ENCODE measurements at places on chromosomes 11 and 22.

DNA sequence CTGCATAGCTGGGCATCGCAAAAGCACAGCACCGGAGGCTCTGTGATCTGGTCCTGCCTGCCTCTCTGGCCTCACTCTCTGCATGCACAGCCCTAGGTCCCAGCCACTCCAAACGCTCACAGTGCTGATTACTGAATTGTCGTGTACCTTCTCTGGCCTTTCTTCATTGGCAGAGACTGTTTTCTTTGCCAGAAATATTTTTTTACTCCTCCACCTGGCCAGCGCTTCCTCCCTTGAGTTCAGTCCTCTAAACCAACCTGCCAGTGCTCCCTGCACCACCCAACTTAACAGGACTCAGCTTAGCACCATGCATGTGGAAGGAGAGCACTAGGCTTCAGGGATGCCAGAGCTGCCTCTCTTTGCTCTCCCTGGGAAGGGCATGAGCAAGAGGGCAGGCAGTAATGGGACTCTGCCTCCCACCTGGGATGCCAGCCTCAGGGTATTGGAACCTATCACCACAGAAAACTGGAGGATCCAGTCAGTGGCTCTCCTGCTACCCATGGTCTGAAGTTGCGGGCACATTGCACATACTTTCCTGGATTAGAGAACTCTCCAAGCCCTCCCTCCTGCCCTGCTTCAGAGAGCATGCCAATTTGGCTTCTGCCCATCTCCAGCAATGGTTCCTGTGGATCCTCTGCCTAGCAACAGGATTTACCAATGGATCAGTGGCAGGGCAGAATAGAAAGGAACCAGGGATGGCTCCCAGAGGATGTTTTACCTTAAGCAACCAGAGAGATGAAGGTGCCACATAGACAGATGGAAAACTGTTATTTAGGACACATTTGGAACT, 37.0 kb upstream of the GNAZ start:
- no peak for DNase-seq

DNA sequence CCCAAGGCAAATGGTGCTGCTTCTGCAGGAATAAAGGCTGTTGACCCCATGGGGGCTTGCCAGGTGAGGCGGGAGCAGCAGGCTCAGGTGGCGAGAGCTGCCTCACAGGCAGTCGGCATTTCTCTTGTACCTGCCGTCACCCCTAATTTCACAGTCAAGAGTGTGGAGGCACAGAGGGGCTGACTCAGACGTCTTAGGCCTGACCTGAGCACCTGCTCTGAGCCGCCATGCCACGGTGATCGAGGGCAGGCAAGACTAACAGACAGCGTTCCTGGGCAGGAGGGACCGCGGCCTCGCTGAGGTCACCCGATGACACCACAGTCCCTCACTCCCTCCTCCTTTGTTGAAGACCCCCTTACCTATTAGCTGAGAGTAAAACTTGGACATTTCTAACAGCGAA, 5.2 kb downstream of the ALG12 start:
- no peak for DNase-seq

DNA sequence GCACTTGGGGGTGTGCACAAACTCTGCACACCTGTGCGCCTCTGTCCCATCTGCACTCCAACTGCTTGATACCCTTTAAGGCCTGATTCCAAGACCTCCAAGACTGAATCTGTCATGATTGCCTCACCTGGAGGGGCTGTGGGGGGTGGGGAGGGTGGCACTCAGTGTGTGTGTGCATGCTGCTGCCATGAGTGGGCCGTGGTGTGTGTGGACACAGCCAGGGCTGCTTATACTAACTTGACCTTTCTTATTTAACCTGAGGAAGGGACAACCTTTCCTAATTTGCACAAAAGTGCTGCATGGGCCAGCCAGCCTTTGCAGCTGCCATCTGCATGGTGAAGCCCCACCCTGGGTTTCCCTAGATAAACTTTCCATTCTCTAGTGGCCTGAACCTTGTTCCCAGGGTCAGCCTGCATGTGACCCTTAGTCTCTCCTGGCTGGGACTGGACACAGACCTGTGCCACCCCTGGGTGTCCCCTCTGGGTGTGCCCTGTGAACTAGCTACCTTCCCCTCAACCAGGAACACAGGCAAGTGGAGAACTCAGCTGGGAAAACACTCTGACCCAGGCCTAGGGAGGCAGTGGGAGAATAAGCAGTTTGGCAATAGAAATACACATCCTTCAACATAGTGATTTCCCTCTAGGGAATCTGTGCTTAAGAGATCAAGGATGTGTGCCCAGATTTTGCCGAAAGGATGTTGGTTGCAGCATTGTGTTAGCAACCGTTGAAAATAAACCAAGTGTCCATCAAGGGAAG, 45.4 kb upstream of the DKK3 start:
- no peak for DNase-seq

GRCh38 chr11:123195188-123196059, at the start of gene CLMP:
Gene CLMP (minus strand): TSS chr11:123195248. CDS start chr11:123194940, 308 bp downstream.
- no peak for DNase-seq

DNA sequence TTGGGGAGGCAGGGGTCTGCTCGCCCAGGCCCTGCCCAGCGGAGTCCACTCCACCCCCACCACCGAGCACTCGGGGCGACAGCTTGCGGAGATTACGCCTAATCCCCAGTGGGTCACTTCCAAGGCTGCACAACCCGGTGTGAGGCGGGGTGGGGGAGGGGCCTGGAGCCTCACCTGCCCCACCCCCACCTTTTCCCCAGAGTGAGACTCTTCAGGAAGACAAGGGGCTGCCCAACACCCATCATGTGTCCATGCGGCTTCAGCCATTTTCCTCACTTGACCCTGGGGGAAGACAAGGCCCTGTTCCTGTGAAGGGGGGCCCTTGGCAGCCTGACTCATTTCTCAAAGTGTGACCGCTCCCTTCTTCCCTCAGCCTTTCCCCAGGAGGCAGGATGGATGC, 12.5 kb downstream of the SYNGR1 start:
- DNase-seq: no peak

DNA sequence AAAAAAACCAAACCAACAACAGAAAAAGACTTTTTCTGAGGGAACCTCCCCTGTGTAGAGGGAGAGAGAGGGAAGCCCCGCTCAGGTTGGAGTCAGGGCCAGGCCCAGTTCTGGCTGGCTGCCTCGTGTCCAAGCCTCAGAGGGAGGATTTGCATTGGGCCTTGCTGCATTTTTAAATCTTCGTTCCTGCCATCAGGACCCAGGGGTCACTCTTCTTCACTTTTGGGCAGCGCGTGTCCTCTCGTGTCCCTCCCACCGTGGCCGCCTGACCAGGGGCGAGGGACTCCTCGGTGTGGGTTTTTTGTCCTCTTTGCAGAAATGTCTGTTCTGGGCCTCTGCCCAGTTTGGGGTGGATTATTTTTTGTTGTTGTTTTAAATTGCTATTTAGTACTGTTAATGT, 57.9 kb downstream of the LRRC74B start:
- no peak for DNase-seq

DNA sequence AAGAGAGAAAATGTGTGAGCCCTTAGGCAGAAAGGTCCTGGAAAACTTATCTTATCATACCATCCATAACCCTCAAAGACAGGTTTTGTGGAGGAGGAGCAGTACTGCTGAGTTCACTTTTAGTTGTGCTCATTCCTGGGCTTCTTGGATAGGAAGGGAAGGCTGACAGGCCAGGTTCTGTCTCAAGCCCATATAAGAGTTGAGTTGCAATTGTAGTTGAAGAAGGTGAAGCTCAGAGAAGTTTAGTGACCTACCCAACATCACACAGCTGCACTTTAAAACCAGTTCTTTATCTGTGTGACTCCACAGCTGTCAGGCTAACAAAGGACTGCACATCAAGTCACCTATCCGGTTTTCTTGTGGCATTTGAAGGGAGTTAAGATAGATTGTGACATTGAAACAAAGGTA, 13.0 kb downstream of the TEAD1 start:
- DNase-seq: no peak

GRCh38 chr22:45007391-45008185, 2.2 kb downstream of the PHF21B start:
- DNase-seq: no peak

DNA sequence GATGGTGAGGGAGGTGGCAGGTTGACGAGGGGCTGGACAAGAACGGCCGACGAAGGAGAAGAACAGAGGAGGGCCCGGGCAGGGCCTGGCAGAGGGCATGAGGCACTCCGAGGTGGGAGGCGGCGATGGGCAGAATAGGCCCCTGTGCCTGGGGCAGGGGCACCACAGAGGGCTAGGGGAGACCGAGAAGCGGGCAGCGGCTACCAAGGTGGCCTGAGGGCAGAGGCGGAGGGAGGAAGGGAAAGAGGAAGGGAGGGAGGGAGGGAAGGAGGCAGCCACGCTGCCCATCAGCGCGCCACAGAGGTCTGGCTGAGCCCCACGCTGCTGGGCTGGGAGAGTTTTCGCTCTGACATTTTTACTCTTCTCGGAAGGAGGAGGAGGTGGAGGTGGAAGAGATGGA, 11.3 kb downstream of the LSP1 start:
- no peak for DNase-seq

DNA sequence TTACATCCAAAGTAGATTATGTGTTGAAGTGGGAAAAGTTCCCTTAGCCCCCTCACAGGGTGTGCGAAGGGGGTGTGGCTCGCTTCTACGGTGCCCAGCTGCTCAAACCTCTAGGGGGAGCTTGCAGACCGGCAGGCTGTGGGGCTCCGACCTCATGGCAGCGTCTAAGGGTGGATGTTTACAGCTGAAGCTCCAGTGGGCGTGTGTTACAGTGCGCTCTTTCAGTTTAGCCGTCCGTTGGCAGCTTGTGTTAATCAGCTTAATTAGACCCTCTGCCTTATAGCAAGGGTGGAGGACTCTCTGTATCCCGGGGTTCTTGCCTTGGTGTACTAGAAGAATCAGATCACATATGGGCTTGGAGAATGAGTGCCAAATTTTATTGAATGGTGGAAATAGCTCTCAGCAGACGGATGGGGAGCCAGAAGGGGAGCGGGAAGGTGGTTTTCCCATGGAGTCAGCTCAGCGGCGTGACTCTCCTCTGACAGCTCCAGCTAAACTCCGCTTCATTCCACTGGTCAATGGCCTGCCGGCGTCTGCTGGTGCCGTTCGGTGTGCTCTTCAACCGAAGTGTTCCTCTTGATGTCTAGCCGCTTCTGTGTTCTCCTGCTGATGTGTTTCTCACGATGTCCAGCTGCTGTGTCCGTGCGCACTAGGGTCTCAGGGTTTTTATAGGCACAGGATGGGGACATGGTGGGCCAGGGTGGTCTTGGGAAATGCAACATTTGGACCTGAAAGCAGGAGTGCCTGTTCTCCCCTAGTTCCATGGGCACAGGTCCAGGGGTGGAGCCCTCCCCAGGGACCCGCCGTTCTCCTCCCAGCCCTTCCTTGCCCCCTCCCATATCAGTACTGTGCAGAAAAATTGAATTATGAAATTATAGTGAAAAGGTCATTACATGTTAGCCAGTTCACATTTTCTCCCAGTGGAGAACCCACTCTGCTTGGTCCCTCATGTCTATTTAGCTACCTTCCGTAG, 28.6 kb upstream of the OR10G7 start:
- DNase-seq: no peak

DNA sequence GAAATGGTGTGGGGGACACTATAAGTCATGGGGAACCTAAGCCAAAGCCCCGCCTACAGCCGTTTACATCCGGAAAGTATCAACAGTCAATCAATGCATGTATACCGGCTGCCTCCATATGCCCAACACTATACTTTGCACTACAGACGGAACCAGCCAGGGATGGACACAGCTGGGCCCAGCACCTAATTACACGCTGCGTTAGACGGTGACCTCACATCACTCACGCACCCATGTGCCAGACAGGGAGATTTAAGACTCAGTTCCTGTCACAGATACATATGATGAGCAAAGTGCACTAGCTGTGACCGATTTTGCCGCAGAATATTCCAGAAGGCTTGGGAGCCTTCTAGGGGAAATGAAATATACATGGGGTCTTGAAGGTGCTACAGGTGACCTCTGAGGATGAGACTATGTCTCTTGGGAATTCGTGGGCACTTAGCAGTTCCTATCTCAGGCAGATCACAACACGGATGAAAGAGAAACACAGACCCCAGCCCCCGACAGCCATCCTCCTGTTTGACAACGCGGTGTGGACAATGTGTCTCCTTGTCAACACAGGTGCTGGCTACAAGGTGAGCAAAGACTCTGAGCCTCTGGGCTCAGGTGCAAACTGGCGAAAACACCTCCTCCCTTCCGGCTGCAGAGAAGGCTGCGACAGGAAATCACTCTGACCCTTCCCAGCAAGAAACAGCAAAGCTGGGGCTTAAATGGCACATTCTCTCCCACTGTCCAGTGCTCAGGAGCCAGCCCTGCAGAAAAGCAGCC, 8.0 kb downstream of the AHNAK start:
- DNase-seq: no peak

DNA sequence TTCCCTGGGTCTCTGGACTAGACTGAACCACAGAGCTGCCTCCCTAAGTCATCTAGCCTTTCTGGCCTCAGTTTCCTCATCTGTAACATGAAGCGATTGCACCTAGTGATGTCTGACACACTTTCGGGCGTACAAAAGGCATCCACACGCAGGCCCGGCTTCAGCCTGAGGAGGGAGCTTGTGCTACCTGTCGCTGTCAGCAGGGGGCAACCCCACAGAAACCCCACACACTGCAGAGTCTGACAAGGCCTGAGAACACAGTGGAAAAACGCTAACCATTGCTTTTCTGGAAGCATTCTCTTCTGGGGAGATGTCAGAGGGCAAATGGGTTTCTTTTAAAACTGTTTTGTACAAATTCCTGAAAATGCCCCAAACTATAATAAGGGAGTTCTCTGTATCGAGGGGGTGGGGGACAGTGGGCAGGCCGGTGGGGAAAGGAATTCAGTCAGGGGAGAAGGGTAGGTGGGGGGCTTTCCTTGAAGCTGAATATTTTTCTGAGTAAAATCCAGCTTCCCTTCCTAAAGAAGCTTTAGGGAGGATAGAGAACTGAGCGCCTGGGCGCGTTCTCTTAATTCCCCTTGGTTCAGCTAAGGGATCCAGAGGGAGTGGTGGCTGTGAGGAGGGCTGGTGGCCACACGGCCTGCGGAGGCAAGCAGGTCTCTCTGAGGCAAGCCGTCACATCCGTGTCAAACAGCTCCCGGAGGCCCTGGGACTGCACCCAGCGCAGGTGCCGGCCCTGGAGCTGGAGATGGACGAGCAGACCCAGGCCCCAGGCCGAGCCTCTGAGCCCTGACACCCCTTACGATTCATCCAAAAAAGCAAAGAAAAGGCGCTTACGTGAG, 533 bp downstream of the ELF5 start:
- DNase-seq: peak; percentile 8

GRCh38 chr11:83151274-83151977, 5.5 kb upstream of the PCF11 start:
- DNase-seq: no peak

GRCh38 chr11:116651098-116651736, 121.6 kb downstream of the BUD13 start:
- no peak for DNase-seq

- no peak for DNase-seq
These were observed 21.4 kb downstream of the TMPRSS6 start for GRCh38 chr22:37088108-37088605.

GRCh38 chr11:76742902-76743301, 40.3 kb upstream of the TSKU start:
- no peak for DNase-seq
